ENCODE measurements at places on chromosomes 3 and 15. TPM values are rescaled to one million over a fixed set of nuclear protein-coding genes. Genes with fewer than 3 reads are reported as not detected.

Gene GOLGA6D
- total RNA-seq: not detected

Gene AGBL1
- not detected for total RNA-seq

Gene SEMA5B
- 0.31 TPM for total RNA-seq

Gene WDR72
- total RNA-seq: 1.7 TPM

Gene CTXN2
- total RNA-seq: not detected

Gene MEF2A
- 115 TPM for total RNA-seq

Gene DNAH1
- total RNA-seq: 5.8 TPM

Gene PLSCR2
- total RNA-seq: not detected

Gene RTP1
- total RNA-seq: not detected

Gene GMPPB
- 17.3 TPM for total RNA-seq

Gene GOLGA8J
- not detected for total RNA-seq

Gene MTHFS
- 7.9 TPM for total RNA-seq

Gene ZNF860
- 0.08 TPM for total RNA-seq

Gene PCSK6
- total RNA-seq: 21.5 TPM

Gene ZNF501
- 8.4 TPM for total RNA-seq

Gene DUOX1
- 1.5 TPM for total RNA-seq

Gene HDC
- total RNA-seq: 4.2 TPM

Gene SI
- total RNA-seq: not detected

Gene PATL2
- 1.2 TPM for total RNA-seq

Gene ALDH1L1
- 67.9 TPM for total RNA-seq

Gene C3orf22
- total RNA-seq: not detected

Gene CIB2
- total RNA-seq: 3.0 TPM

Gene OGG1
- total RNA-seq: 22.1 TPM

Gene UBL7
- 47.9 TPM for total RNA-seq

Gene CISH
- total RNA-seq: 3.7 TPM

Gene KIF15
- 0.13 TPM for total RNA-seq

Gene QRICH1
- 77.4 TPM for total RNA-seq

Gene ANKUB1
- not detected for total RNA-seq

Gene AADACL2
- 0.54 TPM for total RNA-seq

Gene SKOR1
- total RNA-seq: 0.67 TPM

Gene CLRN1
- not detected for total RNA-seq

Gene DISP2
- total RNA-seq: 0.19 TPM

Gene POLQ
- 0.25 TPM for total RNA-seq

Gene DTX3L
- 24.5 TPM for total RNA-seq
